AG09319 (cell line): ENCODE measurements at places on chromosomes 7 and 10.

- DNase-seq = no peak
These were observed 1310.8 kb downstream of the XPNPEP1 start for GRCh38 chr10:108612485-108612884.

- peak; percentile 28 for DNase-seq
These were observed 675 bp upstream of the SCD start for GRCh38 chr10:100346351-100346764.

GRCh38 chr7:43653891-43654504 is 71.1 kb downstream of the STK17A start:
- no peak for DNase-seq

DNA sequence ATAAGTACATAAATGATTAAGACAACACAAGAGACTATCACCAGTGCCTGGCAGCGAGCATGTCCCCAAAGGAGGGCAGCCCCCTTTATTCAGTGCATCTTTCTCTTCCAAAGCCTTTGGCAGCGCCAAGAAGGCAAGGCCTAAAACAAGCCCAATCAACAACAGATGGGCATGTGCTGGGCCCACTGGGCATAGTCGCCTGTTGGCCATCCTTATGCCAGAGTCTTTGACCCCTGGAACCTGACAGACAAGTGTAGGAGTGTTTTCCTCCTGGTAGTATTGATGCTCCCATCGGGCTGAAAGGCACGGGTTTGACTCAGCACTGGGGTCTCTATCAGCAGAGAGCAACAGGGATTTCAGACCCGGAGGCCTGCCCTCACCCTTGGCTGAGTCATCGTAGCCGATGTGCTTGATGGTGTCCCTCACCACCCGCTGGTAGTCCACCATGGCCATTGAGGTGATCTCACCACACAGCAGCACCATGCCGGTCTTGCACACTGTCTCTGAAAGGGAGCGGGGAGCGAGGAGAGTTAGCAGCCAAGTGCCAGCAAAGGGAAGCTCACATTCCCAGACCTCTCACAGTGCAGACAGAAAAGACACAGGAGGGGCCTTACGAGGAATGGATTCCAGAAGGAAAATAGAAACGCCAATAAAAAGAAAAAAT is 5.8 kb downstream of the MAT1A start:
- no peak for DNase-seq

GRCh38 chr10:75231672-75232581 is 3.8 kb downstream of the COMTD1 start:
- DNase-seq = no peak

DNA sequence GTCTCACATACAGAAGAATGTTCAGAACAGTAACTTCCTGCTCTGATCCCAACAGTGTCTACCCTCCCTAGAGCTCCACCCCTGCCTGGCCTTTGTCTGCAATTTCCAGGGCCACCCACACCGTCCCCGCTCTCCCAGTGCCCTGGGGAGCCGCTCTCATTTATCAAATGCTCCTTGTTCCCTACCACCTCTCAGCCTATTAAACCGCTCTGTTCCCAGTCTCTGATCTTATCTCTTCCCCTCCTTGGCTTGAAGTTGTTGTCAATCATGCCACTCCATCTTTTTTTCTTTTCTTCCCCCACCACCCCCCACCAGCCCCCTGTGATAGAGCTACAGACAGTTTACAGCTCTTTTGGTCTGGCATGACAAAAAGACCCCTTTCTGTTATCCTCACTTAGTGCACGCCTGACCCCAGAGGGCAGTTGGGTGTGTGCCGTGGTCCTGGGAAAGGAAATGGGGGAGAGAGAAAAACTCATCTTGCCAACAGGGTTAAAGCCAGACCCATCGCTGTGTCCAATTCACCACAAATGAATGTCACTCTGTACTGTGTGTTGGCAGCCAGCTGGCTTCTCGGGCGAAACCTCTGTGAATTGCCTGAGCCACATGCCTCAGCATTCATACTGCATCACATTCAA is 28.8 kb upstream of the HECTD2 start:
- DNase-seq = no peak

DNA sequence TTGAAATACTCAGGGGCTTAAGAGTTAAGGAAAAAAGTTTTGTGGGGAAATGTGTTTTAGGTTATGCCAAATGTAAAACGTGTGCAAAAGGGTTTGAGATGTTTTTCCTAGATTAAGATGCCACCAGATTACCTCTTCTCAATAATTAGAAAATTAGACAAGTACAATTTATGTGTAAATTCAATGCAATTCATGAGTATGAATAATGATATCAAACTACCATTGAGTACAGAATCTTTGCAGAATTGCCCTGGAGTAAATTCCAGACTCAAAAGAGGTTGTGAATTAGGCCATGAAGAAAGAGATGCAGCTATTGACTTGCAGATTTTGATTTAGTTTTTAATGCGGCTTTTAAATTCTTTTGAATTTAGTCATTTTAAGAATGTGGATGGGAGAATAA is 159.4 kb upstream of the INHBA start:
- DNase-seq = no peak
